ENCODE measurements at places on chromosomes 5 and 9. TPM values are rescaled to one million over a fixed set of nuclear protein-coding genes. Genes with fewer than 3 reads are reported as not detected.

- no peak for DNase-seq
These were observed 43.9 kb downstream of the RAPGEF1 start for GRCh38 chr9:131695836-131696460.

DNA sequence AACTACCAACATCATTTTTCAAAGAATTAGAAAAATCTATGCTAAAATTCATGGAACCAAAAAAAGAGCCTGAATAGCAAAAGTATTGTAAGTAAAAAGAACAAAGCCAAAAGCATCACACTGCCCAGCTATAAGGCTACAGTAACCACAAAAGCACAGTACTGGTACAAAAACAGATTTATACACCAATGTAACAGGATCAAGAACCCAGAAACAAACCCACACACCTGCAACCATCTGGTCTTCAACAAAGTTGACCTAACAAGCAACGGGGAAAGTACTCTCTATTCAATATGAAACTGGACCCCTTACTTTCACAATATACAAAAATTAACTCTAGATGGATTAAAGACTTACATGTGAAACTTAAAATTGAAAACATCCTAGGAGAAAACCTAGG, 94.2 kb upstream of the TARS1 start:
- no peak for DNase-seq

- peak; percentile 87 for DNase-seq
These were observed 19.2 kb downstream of the IRF1 start for GRCh38 chr5:132471151-132471907.

- DNase-seq, result no peak
These were observed 488.6 kb upstream of the TRPC7 start for GRCh38 chr5:136853971-136854370.

DNA sequence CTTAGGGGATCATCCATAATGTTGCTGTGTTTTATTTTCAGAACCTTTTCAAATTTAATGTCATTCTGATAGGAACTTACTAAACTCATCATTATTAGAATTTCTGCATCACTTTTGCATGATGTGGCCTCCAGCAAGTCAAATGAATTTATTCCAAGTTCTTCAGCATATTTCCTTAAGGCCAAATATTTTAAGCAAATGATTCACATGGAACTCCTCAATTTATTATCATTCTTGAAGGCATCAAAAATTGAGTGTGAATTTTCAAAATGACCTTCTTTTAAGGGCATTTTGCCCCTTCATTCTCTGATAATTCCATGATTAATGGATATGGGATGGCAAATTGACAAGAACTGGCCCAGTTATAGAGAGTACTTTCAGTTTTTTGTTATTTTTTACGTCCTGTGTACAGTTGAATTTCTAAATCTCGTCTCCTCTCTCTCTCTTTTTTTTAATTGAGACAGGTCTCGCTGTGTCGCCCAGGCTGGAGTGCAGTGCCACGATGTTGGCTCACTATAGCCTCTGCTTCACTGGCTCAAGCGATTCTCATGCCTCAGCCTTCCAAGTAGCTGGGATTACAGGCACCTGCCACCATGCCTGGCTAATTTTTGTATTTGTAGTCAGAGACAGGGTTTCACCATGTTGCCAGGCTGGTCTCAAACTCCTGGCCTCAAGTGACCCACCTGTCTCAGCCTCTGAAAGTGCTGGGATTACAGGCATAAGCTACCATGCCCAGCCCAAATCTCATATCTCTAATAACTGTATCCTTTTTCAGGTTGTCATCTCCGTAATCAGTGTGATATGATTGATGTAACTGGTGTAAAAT, 29.1 kb downstream of the GPR21 start:
- DNase-seq, result no peak

GRCh38 chr5:74122979-74123590, 497.1 kb downstream of the ARHGEF28 start:
- DNase-seq, result no peak

GRCh38 chr5:53924392-53924791, 364.0 kb downstream of the NDUFS4 start:
- no peak for DNase-seq

DNA sequence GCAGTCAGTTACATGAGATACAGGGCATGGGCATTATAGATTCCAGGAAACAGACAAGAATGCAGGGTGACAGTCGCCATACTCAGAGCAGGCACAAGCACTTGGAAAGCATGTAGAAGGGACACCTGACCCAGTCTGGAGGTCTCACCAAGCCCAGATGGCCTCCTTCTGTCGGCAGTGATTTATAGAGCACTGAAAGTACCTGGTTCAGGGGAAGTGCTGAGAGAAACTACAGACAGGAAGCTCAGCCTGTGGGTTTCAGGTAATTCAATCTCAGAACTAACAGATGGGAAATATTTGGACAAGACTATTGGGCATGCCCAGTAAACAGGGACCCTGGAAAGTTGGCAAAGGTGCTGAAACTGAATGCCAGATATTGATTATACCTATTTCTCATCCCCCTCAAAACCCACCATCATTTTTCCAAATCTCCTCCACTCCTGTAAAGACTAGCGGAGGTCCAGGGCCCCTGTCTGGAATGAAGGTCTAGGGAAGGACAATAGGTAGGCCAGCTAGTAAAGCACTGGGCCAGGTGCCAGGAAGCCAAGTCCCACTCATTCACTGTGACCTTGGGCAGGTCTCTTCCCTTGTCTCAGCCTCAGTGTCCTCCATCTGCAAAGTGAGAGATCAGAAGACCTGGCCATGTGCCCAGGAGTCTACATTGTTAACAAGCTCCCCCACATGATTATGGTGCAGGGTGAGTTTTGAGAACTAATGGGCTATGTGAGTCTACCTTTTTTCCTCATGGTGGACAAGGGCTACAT, 26.9 kb downstream of the KLHL3 start:
- DNase-seq, result no peak

- peak; percentile 83 for DNase-seq
These were observed 79.2 kb upstream of the IL7R start for GRCh38 chr5:35777358-35778087.

- DNase-seq, result peak; percentile 74
These were observed 119.7 kb upstream of the TARS1 start for GRCh38 chr5:33321026-33321425.

DNA sequence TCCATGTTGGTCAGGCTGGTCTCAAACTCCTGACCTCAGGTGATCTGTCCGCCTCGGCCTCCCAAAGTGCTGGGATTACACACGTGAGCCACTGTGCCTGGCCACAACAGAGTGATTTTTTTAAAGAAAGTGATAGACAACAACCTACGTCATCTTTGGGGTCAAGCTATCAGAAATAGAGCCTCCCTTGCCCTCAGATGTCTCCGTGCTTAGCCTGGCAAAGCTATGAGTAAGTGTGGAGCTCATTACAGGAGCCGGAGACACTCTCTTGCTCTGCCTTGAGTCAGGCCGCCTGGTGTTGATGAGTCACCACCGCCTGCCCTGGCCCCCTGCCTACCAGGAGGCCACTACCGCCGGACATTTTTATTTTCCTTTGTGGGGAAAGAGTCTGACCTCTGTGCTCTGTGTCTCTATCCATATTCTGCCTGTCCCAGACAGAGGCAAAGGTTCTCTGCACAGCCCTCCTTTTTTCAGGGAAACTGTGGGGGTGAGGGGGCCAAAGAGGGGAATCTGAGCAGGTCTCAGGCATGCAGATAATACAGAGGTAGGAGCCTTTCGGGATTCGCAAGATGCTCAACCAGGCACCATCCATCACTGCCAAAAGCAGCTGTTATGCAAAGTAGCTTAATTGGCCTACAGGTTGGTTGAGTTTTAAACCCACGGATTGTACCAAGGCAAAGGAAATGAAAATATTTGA, 123.7 kb upstream of the CPEB4 start:
- DNase-seq, result peak; percentile 98

GRCh38 chr5:149035372-149035790, 27.5 kb downstream of the SH3TC2 start:
- peak; percentile 72 for DNase-seq

GRCh38 chr5:59116231-59116865, 533.5 kb downstream of the RAB3C start:
- DNase-seq, result no peak

GRCh38 chr9:110006657-110007056, 201.3 kb downstream of the C9orf152 start:
- DNase-seq, result no peak

- DNase-seq, result no peak
These were observed 178.8 kb upstream of the HAPLN1 start for GRCh38 chr5:83899326-83899970.

The EIF4E1B gene
- total RNA-seq, result not detected

The TICAM2 gene
- 6.9 TPM for total RNA-seq

The DOCK2 gene
- 56.1 TPM for total RNA-seq

The CXCL14 gene
- 51.1 TPM for total RNA-seq

The NPR3 gene
- 2.8 TPM for total RNA-seq

The ZNF454 gene
- 0.69 TPM for total RNA-seq
